NCI-H524 (cell line): ENCODE measurements at places on chromosomes 5 and 9.

GRCh38 chr9:130226112-130226511 lies 39.4 kb upstream of the HMCN2 start:
- DNase-seq = no peak

- no peak for DNase-seq
Measured at GRCh38 chr9:1939466-1939865, 75.7 kb upstream of the SMARCA2 start.

GRCh38 chr5:114977979-114978573 lies 191.6 kb downstream of the TRIM36 start:
- no peak for DNase-seq

DNA sequence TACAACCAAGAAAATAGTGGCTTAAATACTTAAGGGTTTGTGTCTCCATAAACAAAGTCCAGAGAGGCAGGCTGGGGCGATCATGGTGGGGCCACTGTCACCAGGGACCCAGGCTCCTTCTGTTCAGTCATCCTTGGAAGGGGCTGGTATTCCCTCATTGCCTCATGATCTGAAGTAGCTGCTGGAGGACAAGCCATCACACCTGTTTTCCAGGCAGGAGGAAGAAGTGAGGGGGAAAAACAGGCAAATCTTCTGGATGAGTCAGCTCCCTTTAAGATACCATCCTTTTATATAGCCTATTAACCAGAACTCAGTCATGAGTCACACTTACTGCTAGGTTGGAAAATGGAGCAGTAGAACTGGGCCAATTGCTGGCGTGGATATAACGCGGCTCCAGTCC lies 92.3 kb downstream of the DAP start:
- no peak for DNase-seq

GRCh38 chr5:125870256-125870655 lies 553.0 kb upstream of the GRAMD2B start:
- peak; percentile 67 for DNase-seq

- no peak for DNase-seq
Measured at GRCh38 chr9:136521537-136521936, 24.3 kb downstream of the NOTCH1 start.

GRCh38 chr5:100852988-100853449 lies 50.1 kb downstream of the ST8SIA4 start:
- DNase-seq = no peak

GRCh38 chr5:72648480-72648879 lies 141.3 kb upstream of the ZNF366 start:
- DNase-seq = no peak

GRCh38 chr9:20873240-20873865 lies 158.1 kb downstream of the HACD4 start:
- no peak for DNase-seq

- DNase-seq = peak; percentile 26
Measured at GRCh38 chr5:109580225-109580624, 109.5 kb upstream of the MAN2A1 start.

GRCh38 chr5:102628441-102629175 lies 126.5 kb upstream of the PAM start:
- DNase-seq = no peak

DNA sequence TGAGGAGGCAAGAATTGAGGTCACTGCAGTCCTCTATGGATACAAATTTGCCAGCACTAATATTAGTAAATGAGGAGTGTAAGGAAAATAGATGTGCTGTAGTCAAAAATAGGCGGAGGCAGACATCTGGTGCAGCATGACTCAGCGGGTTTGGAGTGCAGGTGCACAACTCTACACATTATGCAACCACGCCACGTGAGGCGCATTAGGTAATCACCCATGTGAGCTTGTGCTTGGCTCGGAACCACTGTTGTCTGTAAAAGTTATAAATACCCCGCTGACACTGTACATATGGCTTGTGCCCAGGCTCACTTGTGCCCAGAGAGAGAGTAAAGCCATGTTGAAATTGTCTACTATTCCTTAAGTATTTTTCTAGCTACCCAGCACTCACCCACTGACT lies 623.5 kb upstream of the NUDT12 start:
- no peak for DNase-seq

DNA sequence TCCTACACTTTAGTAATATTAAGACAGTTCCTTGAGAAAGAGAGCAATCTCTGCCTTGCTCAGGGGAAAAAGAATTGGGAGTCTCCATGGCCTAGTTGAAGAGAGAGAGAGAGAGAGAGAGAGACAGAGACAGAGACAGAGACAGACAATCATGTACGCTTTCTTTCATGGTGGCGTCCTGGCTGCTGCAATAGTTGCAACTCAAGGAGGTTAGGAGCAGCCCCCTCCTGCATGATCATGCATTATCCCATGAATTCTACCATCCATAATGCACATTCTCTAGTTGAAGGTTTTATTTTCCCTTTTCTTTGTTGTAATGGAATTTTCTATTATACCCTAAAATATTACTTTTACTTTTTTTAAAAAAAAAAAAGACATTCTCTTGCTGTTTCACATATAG lies 50.7 kb downstream of the PPP2R2B start:
- DNase-seq = peak; percentile 65

DNA sequence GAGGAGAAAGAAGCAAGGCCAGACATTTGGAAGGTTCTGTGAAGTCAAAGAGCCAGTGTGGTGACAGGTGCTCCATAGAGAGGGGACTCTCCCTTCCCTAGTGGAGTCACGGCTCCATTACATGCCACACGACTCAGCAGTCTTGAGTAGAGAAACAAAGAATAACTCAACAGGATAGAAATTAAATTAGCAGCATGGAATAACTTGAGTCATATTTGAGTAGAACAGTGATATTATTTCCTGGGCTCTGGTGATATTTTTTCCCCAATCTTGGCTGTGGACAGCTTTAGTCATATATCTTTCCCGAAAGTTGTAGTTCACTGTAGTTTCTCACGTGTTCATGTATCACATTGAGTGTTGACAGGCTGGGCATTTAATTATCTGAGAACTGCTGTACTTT lies 149.7 kb upstream of the EFNA5 start:
- DNase-seq = no peak

- no peak for DNase-seq
Measured at GRCh38 chr5:55894135-55894534, 43.0 kb downstream of the IL31RA start.

GRCh38 chr5:139132515-139132914 lies 65.7 kb downstream of the SIL1 start:
- no peak for DNase-seq

DNA sequence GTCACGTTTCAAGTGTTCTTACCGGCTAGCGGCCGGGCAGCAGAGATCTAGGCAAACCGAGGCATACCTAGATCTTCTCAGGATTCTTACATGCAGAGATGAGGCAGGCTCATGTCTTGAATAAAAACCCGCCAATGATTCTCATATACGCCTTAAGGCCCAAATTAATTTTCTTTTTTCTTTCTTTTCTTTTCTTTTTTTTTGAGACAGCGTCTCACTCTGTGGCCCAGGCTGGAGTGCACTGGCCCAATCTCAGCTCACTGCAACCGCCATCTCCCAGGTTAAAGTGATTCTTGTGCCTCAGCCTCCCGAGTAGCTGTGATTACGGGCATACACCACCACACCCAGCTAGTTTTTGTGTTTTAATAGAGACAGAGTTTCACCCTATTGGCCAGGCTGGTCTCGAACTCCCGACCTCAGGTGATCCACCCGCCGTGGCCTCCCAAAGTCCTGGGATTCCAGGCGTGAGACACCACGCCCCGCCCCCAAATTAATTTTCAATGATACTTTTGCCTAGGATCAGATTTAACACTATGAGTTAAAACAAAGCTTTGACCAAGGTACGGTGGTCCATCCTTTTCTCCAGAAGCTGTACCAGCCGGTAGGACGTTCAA lies 1.5 kb downstream of the C9orf40 start:
- DNase-seq = no peak

- DNase-seq = peak; percentile 9
Measured at GRCh38 chr5:174935854-174936474, 211.6 kb downstream of the MSX2 start.

- DNase-seq = no peak
Measured at GRCh38 chr5:159163701-159164046, 45.7 kb downstream of the RNF145 start.

- no peak for DNase-seq
Measured at GRCh38 chr9:130197888-130198287, 25.7 kb downstream of the NCS1 start.

DNA sequence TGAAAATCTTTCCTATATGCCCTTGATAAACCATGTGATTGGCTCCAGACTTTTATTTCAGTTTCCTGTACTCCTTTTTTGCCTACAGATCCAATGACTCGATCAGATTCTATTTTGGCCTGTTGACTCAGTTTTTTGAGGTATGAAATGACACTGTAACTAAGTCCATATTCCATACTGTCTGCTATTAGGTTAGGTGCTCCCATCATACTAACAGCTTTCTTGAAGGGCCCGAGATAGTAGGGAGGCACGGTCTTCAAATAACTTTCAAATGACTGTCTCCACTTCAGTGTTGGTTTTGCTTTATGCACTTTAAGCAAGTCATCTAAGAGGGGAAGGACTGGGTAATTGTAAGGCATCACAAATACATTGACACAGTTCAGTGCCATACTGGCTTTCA lies 295.4 kb upstream of the DAB2 start:
- DNase-seq = no peak

DNA sequence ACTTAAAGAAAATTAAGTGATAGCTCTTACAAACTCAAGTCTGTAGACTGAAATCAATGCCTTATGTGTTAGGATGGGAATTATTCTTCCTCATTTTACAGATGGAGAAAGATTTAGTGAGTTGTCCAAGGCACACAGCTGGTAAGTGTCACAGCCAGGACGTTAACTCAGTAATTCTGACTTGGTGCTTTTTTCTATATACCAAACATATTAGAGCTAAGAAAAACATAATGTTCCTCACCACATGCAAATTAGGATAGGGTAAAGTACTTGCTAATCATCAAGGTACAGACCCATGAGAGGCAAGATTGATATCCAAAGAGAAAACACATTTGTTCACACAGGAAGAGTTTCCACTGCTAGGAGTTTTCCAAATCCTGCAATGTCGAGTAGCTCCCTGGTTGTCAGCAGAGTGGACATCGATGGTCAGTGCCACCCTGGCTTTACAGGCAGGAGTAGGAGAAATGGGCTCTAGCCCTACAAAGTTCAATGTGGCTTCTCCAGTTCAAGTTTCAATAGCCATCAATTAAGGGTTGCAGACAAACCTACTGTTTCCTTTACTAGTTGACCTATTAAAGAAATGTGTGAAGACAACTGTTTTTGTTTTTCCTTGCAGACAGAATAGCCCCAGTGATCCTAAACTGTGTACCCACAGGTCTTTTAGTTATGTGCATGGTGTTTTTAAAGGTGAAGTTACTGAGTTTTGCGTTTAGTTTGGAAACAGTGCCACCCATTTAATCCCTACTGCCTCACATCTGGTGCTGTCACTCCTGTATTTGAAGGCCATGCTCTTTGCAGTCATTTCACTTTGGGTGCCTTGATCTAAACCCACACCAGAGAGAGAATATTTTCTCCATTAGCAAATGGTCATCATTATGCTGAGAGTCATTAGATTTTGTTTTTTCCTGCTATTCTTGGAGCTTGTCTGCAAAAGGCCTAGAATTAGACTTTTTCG lies 460.8 kb upstream of the SMARCA2 start:
- DNase-seq = peak; percentile 3

DNA sequence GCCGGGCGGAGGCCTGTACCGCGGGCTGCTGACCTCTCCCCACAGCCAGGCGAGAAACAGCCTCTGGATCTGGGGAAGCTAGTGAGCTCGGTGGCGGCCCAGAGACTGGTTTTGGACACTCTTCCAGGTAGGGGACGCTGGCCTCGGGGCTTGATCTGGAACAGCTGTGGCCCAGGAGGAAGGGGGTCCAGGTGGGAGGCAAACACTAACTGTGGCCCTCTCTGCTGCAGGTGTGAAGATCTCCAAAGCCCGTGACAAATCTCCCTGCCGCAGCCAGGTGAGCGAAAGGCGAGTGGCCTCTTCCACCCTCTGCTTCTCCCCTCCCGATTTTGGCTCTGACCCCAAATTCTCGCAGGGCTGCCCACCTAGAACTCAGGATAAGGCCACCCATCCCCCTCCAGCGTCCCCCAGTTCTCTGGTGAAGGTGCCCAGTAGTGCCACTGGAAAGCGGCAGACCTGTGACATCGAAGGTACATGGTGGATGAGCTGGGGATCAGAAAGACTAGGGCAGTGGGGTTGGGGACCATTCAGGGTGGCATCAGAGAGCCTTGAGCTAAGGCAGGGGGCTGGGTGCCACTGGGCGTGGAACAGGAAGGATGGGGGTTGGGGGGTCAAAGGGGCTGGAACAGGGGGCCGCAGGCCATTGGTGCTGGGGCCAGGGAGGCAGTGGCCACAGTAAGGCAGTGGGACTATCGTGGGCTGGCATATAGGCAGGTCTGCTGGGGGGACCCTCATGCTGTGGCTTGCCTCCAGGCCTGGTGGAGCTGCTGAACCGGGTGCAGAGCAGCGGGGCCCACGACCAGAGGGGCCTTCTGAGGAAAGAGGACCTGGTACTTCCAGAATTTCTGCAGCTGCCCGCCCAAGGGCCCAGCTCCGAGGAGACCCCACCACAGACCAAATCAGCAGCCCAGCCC lies 12.9 kb upstream of the SLC34A1 start:
- no peak for DNase-seq

DNA sequence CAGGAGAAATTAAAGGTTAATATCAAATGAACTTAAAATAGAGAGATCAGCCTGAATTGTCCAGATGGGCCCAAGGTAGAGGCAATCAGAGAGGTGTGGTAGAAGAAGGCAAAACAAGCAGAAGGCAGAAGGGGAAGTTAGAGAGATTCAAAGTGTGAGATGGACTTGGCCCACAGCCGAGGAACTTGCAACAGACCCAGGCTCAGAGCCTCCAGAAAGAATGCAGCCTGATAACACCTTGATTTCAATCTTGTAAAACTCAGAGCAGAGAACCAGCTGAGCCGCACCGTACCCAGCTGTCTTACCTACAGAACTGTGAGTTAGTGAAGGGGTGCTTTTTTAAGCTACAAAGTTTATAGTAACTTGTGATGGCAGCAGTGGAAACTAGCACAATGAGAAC lies 190.9 kb downstream of the RFK start:
- no peak for DNase-seq

DNA sequence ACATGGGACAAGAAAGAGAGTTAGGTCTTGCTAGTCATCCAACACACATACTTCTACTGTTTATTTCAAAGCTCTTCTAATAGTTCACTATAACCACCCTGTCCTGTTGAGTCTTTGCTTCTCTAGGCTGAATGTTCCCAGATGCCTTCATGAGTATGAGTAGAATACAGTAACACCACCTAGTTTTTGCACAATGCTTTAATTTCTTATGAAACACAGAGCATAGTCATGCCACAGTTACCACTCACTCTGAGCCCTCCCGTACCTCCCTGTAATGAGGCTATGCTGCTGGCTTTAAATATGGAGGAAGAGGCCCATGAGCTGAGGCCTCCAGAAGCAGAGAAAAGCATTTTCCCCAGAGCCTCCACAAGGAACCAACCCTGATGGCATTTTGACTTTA lies 75.0 kb upstream of the SLC1A3 start:
- DNase-seq = no peak

DNA sequence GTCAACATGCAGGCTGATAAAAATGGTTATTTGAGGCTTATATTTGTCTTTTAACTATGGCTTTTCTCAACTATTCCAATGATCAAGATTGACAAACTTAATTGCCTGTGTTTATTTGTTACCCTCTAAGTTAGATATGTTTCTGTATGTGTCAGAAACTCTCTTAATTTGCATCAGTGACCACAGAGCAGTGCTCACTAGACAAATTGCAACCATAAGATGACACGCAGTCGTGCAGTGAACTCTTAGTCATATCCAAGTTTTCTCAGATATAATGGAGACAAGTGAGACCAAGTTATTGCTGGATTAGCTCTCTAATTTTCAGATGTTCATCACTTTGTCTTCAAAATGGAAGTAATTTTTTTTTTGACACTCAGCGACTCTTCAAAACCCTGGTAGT lies 342.2 kb upstream of the RFX3 start:
- DNase-seq = no peak

GRCh38 chr5:79119486-79119885 lies 7.9 kb downstream of the BHMT start:
- DNase-seq = no peak
